M059J (cell line): ENCODE measurements at places on chromosomes 12 and 14.
A peak's percentile ranks its signal among the peaks of the same experiment; 100 is the strongest.

DNA sequence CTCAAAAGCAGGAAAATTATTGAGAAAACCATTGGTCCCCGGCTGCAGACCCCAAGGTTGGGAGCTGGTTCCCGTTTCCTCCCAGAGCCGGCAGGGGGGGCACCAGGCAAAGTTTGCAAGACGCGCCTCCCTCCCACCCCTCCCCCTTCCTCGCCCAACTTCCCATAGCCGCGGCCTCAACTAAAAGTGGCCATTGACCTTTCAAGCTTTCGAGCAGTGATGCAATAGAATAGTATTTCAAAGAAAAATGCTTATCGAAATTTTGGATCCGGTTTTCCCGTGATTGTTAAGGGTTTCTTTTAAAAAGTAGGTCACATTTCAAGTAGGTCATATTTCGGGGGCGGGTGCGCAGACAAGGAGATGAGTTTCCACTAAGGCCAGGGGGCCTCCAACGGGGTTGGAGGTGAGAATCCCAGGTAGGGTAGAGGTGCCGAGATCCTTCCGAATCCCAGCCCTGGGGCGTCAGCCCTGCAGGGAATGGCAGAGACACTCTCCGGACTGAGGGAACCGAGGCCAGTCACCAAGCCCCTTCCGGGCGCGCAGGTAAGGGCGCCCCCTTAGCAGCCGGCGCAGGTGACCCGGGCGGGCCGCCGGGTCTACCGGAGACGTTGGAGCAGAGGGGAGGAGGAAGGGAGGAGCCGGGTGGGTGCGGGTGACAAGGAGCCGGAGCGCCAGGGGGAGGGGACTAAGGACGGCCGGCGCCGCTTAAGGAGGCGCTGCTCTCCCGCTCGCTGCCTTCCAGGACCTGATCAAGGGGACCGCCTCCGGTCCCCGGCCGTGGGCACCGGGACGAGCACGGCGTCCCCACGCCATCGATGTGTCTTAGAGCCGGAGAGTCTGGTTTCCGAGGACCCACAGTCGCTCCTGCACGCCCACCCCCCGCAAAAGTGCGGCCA lies 2.6 kb upstream of the SOCS2 start:
- DNase-seq, result peak; percentile 84

DNA sequence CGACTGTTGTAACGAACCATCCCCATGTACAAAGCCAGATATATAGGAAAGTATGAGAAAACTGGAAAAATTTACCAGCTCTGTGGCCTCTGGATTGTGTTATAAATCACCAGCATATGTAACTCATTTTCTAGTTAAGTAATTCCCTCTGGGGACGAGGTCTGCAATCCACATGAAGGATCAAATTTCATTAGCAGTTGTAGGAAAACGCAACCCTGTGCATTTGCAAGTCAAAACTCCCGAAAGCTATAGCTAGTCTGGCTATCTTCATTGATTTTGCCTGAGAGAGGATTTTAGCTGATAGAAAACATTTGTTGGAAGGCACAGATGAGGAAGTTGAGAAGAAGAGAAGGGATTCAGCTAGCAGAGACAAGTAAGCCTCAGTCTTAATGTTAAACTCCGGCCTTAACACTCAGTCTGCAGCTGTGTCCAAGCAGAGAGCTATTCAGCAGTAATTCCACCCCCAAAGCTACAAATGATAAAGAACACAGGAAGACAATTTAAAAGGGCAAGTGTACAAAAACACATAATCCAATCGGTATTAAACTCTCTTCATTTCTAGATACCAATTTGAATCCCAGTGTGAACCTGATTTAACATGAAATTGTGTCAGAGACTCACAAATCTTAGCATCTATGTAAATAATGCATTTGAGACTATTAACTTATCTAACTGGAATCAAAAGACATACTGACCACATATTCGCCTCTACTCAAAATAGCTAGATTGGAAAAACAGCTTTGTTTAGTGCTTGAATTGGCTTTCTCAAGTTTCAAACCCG lies 54.2 kb upstream of the CERS5 start:
- peak; percentile 82 for DNase-seq

- no peak for DNase-seq
These were observed 65.0 kb downstream of the CDK17 start for GRCh38 chr12:96335270-96335669.

DNA sequence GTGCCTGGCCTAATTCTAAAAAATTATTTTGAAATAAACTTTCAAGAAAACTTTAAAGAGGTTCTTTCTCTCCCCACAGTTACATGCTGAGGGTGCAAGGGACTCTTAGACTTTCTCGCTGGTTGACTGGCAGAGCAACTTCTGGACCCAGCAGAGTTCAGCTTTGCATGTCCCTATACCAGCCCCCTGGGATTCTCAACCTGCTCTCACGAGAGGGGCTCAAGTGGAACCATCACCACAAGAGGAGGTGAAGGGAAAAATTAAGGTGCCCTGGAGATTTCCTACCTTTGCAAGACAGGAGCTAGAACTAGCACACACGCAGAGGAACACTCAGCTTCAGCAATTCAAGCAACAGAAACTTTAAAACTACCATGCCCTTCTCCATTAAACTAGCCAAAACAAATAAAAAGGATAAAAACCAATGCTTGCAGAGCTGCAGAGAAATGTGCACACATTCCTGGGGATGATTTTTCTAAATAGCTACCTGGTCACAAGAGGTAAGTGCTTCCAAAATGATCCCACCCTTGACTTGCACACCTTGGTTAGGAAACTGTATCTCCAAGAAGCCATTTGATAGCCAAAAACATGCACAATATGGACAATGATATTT lies 2.5 kb downstream of the HVCN1 start:
- DNase-seq, result no peak

DNA sequence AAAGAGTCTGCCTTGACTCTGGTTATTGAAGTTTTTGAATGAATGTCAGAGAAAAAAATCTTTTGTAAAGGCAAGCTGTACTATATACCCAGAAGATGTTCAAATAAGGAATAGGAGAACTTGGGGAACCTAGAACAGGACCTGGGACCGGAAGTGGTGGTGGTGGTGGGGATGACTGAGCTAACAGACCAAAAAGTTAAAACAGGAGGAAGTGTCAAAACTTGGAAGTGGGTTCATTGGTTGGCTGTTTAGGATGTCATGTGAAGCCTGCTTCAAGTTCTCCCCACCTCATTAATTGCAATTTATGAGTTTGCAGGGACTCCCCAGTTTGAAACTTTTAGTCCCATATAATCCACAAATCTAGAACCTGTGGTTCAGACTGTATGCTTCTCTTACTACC lies 26.2 kb downstream of the PLXNC1 start:
- no peak for DNase-seq

DNA sequence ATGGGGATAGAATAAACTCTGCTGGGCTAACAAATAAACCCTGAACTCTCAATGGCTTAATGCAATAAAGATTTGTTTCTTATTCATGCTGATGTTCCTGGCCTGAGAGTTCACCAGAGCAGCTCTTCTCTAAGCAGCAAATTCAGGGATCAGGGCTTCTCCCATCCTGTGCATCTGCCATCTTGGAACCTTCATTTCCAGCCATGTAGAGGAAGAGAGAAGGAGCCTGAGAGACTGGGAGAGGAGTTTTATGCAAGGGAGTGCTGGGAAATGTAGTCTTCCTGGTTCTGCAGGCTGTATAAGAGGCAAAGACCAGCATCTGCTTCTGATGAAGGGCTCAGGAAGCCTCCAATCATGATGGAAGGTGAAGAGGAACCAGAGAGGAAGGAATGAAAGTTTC lies 20.6 kb upstream of the APOLD1 start:
- DNase-seq, result no peak
